Stimulated activated CD4-positive, alpha-beta T cell treated with anti-CD3 and anti-CD28 coated beads, Interleukin-15, amount 100 ng/mL, for 1 hour (primary cell): ENCODE measurements at places on chromosomes 13 and 19.
A peak's percentile ranks its signal among the peaks of the same experiment; 100 is the strongest.

GRCh38 chr19:33047422-33047821 lies 17.3 kb downstream of the RHPN2 start:
- no peak for DNase-seq

DNA sequence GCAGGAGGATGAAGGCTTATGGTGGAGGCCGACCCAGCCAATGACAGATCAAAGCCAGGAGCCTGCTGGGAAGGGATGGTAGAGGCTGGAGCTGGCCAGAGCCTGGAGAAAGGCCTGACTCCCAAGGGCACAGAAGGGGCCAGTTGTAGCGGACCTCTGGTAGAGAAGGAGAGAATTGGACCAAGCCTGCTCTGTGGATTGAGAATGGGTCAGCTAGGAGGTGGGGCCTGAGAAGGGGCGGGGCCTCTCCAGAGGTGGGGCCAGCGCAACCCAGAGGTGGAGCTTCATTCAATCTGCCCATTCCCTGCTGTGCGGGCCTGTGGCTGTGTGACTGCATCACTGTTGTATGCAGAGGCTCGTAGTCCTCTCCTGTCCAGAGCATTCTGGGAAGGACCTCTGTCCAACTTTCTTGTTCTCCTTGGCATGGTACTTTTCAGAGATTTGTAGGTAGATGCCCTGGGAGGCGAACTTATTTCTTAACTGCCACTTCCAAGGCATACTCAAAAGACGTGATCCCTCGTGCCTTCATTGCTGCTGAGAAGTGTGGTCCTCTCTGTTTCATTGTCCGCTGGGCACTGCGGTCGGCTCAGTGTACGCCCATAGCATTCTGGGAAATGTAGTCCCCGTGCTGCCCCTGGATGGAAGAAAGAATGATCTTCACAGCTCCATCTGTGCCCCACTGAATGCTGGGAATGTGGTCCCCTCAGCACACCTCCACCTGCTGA lies 6.7 kb downstream of the GRIN2D start:
- peak; percentile 22 for DNase-seq

GRCh38 chr19:4622695-4623421 lies 16.5 kb upstream of the TNFAIP8L1 start:
- no peak for DNase-seq

- no peak for DNase-seq
Measured at GRCh38 chr13:106528718-106529414, 6.6 kb downstream of the EFNB2 start.

- DNase-seq, result no peak
Measured at GRCh38 chr13:35736876-35737275, 260.4 kb upstream of the MAB21L1 start.

- DNase-seq, result no peak
Measured at GRCh38 chr13:21606251-21606650, 2.3 kb upstream of the MICU2 start.

- DNase-seq, result no peak
Measured at GRCh38 chr13:66899955-66900354, 330.2 kb downstream of the PCDH9 start.

DNA sequence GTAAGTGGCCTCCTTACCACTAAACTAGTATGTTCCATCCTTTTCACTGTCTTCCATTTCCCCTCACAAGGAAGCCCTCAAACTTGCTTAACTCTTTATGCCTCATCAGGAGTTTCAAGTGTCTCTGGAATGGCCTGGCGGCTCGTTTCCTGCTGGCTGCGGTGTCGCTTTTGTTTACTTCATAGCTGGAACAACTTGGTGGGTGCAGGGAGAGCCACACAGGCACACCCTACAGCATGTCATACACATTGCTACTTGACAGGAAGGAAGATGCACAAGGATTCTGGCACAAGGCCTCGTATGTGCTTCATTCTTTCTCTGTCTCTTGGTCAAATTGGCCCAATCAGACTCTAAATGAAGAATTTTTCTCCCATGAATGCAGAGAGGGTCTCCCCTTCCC lies 488.3 kb downstream of the FOXO1 start:
- no peak for DNase-seq

GRCh38 chr13:103255587-103256301 lies 189.5 kb upstream of the SLC10A2 start:
- DNase-seq, result no peak

DNA sequence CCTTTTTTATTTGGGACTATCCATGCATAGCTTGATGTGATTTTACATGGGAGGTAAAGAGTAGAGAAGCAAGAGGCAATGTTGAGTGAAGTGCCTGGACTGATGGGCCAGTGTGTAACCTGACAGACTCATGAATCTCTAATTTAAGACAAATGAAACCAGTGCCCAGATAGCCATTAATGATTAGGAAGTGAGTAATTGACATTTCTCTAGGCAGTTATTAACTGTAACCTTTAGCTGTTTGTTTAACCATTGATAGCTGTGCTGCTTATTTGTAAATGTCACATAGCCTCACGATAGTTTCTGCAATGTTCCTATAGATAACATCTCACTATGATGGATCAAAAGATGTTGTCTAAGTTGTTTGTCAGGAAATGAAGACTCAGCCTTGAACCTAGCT lies 1047.5 kb upstream of the SPRY2 start:
- DNase-seq, result no peak

DNA sequence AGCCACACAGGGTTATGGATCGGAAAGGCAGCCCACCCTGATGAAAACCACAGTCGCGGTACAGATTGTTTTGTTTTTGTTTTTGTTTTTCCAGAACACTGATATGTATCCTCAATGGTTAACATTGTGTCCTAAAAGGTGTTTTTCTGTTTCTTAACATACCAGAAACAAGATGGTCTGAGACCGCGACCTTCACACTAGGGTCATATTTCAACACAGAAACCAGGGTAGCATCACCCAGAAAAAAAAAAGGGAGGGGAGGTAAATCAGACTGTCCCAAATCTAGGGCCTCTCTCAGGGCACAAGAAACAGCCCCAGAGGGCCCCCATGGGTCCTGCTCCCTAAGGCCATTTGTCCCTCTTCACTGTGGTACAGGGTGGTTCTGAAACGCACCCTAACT lies 66.5 kb downstream of the INSR start:
- no peak for DNase-seq

GRCh38 chr19:53978975-53979801 lies 12.2 kb upstream of the CACNG6 start:
- DNase-seq, result no peak

- DNase-seq, result no peak
Measured at GRCh38 chr13:22926748-22927400, 253.9 kb upstream of the SGCG start.

DNA sequence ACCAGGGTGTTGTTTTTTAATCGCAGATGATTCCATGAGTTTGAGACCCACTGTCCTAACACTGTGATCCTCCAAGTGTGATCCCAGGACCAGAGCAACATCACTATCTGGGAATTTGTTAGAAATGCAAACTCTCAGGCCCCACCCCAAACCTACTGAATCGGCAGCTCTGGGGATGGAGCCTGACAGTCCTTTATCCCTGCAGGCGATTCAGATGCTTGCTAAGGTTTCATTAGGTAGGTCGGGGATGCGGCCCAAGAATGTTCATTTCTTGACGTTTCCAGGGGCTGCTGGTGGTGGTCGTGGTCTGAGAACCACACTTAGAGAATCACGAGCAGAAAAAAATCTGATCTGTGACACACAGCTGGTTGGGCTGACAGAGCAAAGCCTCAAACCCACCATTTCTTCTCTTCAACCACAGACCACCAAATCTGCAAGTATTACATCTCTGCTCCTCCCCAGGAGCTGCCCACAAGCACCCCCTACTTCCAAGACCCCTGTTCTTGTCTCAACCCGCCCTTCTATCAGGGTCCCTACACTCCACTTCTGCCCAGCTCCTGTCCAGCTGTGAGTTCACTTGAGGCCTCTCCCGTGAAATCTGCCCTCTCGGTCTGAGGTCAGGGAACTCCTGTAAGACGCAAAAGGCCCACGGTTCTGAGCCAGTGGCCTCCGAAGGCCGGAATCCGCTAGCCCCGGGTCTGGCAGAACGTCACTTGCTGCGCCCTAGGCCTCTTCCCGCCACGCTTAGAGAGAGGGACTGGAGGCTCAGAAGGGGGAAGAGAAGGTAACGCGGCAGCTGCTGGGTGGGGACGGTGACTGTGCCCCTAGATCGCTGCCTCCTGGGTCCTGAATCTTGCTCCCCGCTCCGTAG lies 1.1 kb upstream of the FARP1 start:
- no peak for DNase-seq

DNA sequence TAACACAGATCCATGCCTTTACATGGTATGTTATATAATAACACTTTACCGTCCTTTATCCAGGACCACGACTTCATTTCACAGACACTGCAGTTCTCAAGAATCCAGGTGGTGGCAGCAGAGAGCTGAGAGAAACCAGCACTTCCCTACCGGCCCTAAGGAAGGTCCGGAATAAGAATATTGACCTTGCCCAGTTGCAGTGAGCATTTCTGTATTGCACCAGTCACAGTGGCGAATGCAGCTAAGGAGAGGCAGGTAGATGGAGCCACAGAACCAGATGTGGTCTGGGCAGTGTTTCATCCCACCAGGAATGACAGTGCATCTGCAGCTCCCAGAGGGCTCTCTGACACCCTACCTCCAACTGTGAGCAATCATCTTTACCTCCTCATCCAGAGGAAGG lies 44.6 kb downstream of the ZNF787 start:
- no peak for DNase-seq

DNA sequence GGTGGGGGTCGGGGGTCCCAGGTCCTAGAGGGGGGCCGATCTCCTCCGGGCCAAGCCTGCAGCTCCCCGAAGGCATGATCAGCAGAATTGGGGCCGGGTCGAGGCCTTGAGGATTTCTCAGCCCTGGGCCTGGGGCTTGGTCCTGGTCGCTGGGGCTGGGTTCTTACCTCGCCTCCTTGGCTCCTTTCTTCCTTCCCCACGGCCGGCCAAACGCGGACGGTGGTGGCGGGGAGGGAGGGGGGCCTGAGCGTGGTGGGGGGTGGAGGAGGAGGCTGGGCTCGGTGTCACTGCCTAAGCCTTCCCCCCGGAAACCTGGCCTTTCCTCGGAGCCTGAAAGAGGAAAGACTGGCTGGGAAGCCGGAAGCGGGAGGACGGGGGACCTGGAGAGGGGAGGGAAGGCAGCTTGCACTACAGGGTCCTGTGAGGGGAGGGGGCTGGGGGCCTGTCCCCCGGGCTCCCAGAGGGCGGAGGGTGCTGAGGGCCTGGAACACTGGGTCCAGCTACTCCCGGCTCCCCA lies at the start of gene ZNF579:
ZNF579 (minus strand) TSS at position 221 of the 517 bp plus-strand sequence. CDS start 1,209 bp downstream, outside the sequence.
- peak; percentile 73 for DNase-seq

DNA sequence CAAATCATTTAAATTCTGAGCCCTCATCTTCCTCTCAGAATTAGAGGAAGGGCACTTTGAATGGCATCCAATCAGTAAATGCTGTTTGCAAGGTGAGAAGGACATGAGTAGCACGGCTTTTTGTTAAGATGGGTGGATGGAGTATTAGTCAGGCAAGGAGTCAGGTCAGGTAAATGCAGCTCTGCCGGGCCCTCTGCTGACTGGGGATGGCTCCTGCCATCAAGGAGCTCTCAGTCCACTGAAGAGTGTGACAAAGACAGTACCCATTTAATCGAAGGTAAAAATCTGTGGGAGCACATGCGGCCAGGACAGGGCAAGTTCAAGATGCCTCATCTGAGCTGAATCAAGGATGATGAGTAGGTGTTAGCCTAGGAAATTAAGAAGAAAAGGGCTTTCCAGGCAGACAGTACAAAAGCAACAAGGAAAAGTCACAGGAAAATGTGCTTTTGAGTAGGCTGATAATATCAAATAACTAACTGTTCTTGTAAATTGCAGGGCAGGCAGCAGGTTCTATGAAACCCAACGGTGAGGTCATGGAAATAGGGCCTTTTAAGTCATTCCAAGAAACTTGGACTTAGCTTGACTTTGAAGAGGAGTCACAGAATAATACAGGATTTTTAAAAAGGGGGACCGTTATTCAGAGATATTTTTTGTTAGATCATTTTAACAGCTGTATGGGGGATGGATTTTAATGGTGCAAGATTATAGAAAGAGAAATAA lies 670.5 kb upstream of the ARGLU1 start:
- DNase-seq, result no peak

DNA sequence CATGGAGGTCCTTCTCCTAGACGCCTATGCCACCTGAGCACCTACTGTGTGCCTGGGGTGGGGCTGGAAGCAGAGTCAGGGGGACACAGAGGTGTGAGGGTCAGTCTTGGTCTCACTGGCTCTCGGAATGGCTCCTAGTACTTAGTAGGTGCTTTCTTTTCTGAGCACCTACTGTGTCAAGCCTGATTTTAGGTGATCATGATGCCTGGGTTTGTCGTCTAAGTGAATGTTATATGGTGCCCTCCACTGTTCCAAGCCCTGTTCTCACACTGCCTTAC lies 20.0 kb downstream of the MYH14 start:
- DNase-seq, result no peak

GRCh38 chr13:40508767-40509342 lies 157.6 kb downstream of the FOXO1 start:
- DNase-seq, result no peak

DNA sequence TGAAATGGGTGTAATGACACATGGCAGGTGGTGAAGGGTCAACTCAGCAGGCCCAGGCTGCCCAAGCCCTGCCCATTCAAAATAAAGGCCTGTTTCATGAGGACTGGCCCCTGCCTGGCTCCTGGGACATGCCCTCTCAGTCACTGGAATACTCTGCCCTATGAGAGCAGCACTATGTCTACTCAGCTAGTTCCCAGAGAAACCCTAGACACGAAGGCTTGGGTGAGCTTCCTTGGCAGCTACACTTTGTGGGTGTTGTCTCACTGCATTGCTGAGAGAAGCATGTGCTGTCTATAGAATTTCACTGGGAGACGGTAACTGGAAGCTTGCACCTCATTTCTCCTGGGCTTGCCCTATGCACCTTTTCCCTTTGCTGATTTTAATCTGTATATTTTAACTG lies 752.8 kb downstream of the LIG4 start:
- DNase-seq, result no peak

DNA sequence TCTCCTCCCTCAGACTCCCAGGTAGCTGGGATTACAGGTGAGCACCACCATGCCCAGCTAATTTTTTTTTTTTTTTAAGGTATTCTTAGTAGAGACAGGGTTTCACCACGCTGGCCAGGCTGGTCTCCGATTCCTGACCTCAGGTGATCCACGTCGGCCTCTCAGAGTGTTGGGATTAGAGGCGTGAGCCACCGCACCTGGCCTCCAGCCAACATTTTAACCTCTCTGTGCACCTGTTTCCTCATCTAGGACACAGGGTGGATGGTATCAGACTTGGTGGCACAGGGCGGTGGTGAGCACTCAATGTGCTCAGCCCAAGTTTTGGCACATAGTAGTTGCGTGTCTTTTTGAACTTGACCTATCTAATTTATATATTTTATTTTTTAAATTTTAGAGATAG lies 12.5 kb downstream of the APBA3 start:
- DNase-seq, result no peak

DNA sequence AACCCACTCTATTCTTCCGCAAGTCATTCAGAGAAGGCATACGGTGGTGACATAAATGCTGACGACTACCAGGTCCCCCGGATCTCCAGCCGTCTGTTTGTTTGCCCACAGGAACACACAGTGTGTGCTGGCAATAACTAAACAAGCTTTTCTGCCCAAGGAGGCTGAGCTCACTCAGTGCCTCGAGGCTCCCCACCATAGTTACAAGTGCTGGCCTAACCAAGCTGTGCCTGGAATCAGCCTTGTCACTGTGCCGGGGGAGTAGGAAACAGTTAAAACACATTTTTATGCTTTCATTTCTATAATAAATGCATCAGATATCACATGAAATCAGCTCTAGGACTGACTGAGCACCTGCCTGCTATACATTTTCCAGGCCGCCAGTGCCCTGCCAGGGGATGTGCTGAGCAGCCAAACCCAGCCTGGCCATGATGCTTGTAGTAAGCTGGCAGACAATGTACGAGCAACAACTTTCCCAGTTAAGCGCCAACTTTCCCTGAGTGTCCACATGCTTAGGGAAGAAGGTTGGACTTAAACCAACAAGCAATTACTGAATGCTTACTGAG lies 28.1 kb downstream of the BRD4 start:
- no peak for DNase-seq

- no peak for DNase-seq
Measured at GRCh38 chr13:90447734-90448101, 899.8 kb upstream of the MIR17HG start.
